Activated CD8-positive, alpha-beta memory T cell treated with anti-CD3 and anti-CD28 coated beads, Interleukin-2, amount 10 ng/mL, durations not matched to agents 7 days and 5 days (primary cell): ENCODE measurements at places on chromosomes 4 and X. TPM values are rescaled to one million over a fixed set of nuclear protein-coding genes. Genes with fewer than 3 reads are reported as not detected.

- no peak for DNase-seq
- H3K27ac ChIP-seq = no peak overlapping the region
- no peak overlapping the region for H3K4me3 ChIP-seq
- no peaks in the 10 kb centered on the region for H3K36me3 ChIP-seq
- no peaks in the 10 kb centered on the region for H3K4me1 ChIP-seq
Observed at GRCh38 chr4:140969296-140969695, 164.0 kb downstream of the RNF150 start.

GRCh38 chr4:189117426-189117825 is 823.2 kb upstream of the FRG1 start:
- no peak for DNase-seq
- no peaks in the 10 kb centered on the region for H3K36me3 ChIP-seq
- no peak overlapping the region for H3K4me3 ChIP-seq
- H3K27me3 ChIP-seq = no peaks in the 10 kb centered on the region

- no peaks in the 10 kb centered on the region for H3K36me3 ChIP-seq
- DNase-seq = no peak
- no peak overlapping the region for H3K27ac ChIP-seq
Observed at GRCh38 chr4:59518005-59518823, 1681.9 kb upstream of the ADGRL3 start.

- no peak overlapping the region for H3K4me3 ChIP-seq
- H3K27ac ChIP-seq = no peak overlapping the region
- no peak for DNase-seq
- no peaks in the 10 kb centered on the region for H3K36me3 ChIP-seq
- no peaks in the 10 kb centered on the region for H3K4me1 ChIP-seq
- H3K27me3 ChIP-seq = peaks cover 3% of the 10 kb centered on the region
Observed at GRCh38 chr4:139247241-139247640, 32.8 kb downstream of the MGARP start.

- peak; percentile 49 for DNase-seq
- peak within 1 kb of the TSS; percentile 69 for H3K27ac ChIP-seq
- H3K27me3 ChIP-seq = no peaks in the 10 kb centered on the region
- peaks cover 3% of the 10 kb centered on the region for H3K36me3 ChIP-seq
Observed at GRCh38 chrX:154409222-154409871, at the start of gene DNASE1L1. Gene DNASE1L1, minus strand, starts transcription at chrX:154409254. Its CDS starts 3,686 bp downstream, at chrX:154405568.

GRCh38 chr4:8591626-8592365 is 769 bp upstream of the CPZ start:
- H3K4me3 ChIP-seq = no peak overlapping the region
- peaks cover 27% of the 10 kb centered on the region for H3K27me3 ChIP-seq
- H3K27ac ChIP-seq = no peak overlapping the region
- no peak for DNase-seq
- no peaks in the 10 kb centered on the region for H3K36me3 ChIP-seq

Gene ZNF157
- total RNA-seq = 0.19 TPM

Gene L1CAM
- 3.6 TPM for total RNA-seq

Gene NPY1R
- not detected for total RNA-seq

Gene SLC16A2
- total RNA-seq = not detected

Gene TCEAL6
- total RNA-seq = not detected
